ENCODE measurements at places on chromosomes 4 and X. TPM values are rescaled to one million over a fixed set of nuclear protein-coding genes. Genes with fewer than 3 reads are reported as not detected.
A peak's percentile ranks its signal among the peaks of the same experiment; 100 is the strongest.

SEPTIN11 gene
- polyA plus RNA-seq, result 0.95 TPM

CFAP299 gene
- polyA plus RNA-seq, result not detected

CT47B1 gene
- not detected for polyA plus RNA-seq

MORC4 gene
- polyA plus RNA-seq, result 0.06 TPM

AKAP17A gene
- polyA plus RNA-seq, result 13.6 TPM

AWAT2 gene
- not detected for polyA plus RNA-seq

ZCCHC12 gene
- polyA plus RNA-seq, result not detected

F8 gene
- polyA plus RNA-seq, result 4.5 TPM

DNA sequence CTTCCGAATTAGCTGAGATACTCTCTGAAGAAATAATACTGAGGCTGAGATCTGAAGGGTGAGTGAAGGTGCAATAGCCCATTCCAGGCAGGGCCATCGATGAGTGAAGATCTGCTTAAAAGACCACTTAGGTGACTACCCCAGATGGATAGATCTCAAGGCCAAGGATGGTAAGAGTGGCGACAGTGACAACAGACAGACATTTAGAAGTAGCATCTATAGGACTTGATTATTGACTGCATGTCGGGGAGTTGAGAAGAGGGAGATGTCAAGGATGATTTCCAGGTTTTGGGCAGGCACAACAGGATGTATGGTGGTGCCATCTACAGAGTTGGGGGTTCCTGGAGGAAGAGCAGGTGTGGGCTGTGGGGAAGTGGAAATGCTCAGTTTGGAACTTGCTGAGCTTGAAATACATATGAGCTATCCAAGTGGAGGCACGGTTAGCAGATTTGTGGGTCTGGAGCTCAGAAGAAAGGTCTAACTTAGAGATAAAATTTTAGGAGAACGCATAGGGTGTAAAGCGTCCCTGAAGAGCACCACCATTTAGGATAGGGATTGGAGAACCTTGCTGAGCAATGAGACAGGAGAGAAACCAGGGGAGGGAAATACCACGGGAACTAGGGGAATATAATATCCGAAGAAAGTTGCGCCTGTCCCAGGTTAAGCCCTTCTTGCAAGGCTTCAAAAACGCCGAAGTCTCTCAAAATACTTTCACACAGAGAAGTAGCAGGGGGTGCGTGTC, 688 bp downstream of the UFSP2 start:
- peak overlapping the region; percentile 65 for H3K27ac ChIP-seq
- H3K36me3 ChIP-seq, result no peaks in the 10 kb centered on the region
- peaks cover 15% of the 10 kb centered on the region for H3K4me1 ChIP-seq
- peak overlapping the region; percentile 89 for H3K4me3 ChIP-seq
- H3K27me3 ChIP-seq, result no peaks in the 10 kb centered on the region

DNA sequence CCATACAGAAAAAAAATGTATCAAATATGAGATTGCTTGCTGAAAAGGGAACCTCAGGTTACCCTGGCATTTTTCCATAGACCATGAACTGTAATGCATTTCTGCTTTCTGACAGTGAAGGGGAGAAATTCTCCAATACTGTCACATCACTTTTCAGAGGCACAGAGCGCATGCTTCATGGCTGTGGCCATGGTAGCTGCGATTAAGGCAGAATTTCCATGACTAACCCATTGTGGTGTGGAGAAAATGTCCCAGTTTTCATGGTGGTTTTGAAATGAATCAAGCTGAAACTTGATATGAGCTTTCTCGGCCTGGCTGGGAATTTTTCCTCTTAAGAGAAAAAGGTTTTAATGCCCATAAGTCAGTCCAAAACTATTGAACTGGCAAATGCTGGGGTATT, 39.5 kb upstream of the MAP3K15 start:
- no peak overlapping the region for H3K27ac ChIP-seq
- DNase-seq, result no peak
- H3K4me1 ChIP-seq, result no peaks in the 10 kb centered on the region
- H3K27me3 ChIP-seq, result peaks cover 3% of the 10 kb centered on the region
- H3K4me3 ChIP-seq, result no peak overlapping the region

GRCh38 chr4:93897559-93897958, 69.0 kb downstream of the ATOH1 start:
- no peak overlapping the region for H3K4me3 ChIP-seq
- H3K36me3 ChIP-seq, result no peaks in the 10 kb centered on the region
- no peak for DNase-seq
- H3K27ac ChIP-seq, result no peak overlapping the region

- DNase-seq, result no peak
- no peak overlapping the region for H3K27ac ChIP-seq
- H3K4me3 ChIP-seq, result no peak overlapping the region
- peaks cover 13% of the 10 kb centered on the region for H3K4me1 ChIP-seq
- H3K27me3 ChIP-seq, result no peaks in the 10 kb centered on the region
- no peaks in the 10 kb centered on the region for H3K36me3 ChIP-seq
These were observed 251.6 kb downstream of the CBR4 start for GRCh38 chr4:168758351-168758876.

GRCh38 chr4:92189146-92189545, 114.6 kb upstream of the GRID2 start:
- no peak for DNase-seq
- H3K27me3 ChIP-seq, result no peaks in the 10 kb centered on the region
- H3K4me1 ChIP-seq, result no peaks in the 10 kb centered on the region
- no peaks in the 10 kb centered on the region for H3K36me3 ChIP-seq
- H3K27ac ChIP-seq, result no peak overlapping the region

GRCh38 chr4:167787231-167787630, 305.1 kb upstream of the ANXA10 start:
- no peak for DNase-seq
- H3K27me3 ChIP-seq, result no peaks in the 10 kb centered on the region
- no peak overlapping the region for H3K4me3 ChIP-seq
- no peaks in the 10 kb centered on the region for H3K4me1 ChIP-seq
- H3K36me3 ChIP-seq, result no peaks in the 10 kb centered on the region

DNA sequence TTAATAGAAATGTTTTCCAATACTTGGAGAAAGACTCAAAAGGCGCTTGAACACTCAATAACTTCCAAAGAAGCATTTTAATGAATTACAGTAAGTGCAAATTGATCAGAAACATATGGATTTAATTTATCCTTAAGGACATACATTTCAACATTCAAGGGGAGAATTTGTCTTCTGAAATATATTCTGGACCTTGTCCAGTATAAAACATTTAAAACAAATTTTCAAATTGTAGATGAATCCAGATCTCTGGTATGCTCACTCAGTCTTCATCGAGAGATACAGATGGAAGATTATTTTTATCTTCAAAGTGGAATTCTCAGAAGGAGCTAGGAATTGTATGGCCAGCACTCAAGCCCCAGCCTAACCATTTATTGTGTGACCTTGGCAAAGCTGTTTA, 310.4 kb downstream of the ZNF674 start:
- no peak overlapping the region for H3K4me3 ChIP-seq
- H3K27ac ChIP-seq, result no peak overlapping the region
- no peak for DNase-seq
- no peaks in the 10 kb centered on the region for H3K4me1 ChIP-seq
- no peaks in the 10 kb centered on the region for H3K27me3 ChIP-seq

DNA sequence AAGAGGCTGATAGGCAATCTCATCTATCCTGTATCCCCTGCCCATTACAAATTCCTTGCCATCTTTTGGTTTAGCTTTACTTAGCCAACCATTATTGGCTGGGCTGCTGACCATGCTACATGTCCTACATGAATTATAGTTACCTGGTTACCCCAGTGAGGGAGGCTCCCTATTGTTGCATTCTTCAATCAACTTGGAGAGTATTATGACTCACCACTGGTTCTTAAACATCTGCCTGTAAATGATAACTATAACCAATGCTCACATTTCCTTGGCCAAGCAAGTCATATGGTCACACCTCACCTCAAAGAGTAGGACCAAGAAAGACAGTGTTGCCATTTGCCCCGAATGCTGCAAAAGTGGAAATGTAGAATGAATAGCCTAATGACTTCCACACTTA, 297.6 kb downstream of the IL15 start:
- H3K27me3 ChIP-seq, result no peaks in the 10 kb centered on the region
- H3K4me1 ChIP-seq, result no peaks in the 10 kb centered on the region
- no peak for DNase-seq
- H3K27ac ChIP-seq, result no peak overlapping the region

- no peaks in the 10 kb centered on the region for H3K36me3 ChIP-seq
- peaks cover 24% of the 10 kb centered on the region for H3K27me3 ChIP-seq
- no peak overlapping the region for H3K4me3 ChIP-seq
- DNase-seq, result no peak
- H3K4me1 ChIP-seq, result peaks cover 5% of the 10 kb centered on the region
- no peak overlapping the region for H3K27ac ChIP-seq
These were observed 17.0 kb downstream of the MRFAP1 start for GRCh38 chr4:6657242-6658208.

- peak overlapping the region; percentile 81 for H3K27ac ChIP-seq
- H3K36me3 ChIP-seq, result no peaks in the 10 kb centered on the region
- H3K27me3 ChIP-seq, result no peaks in the 10 kb centered on the region
These were observed 162.1 kb downstream of the CBR4 start for GRCh38 chr4:168847771-168848502.

- H3K27me3 ChIP-seq, result no peaks in the 10 kb centered on the region
- peak overlapping the region; percentile 79 for H3K27ac ChIP-seq
These were observed 24.2 kb upstream of the SLC2A9 start for GRCh38 chr4:10045481-10045880.

GRCh38 chr4:165177725-165178666, 29.4 kb upstream of the KLHL2 start:
- H3K36me3 ChIP-seq, result no peaks in the 10 kb centered on the region
- no peak overlapping the region for H3K27ac ChIP-seq
- H3K27me3 ChIP-seq, result no peaks in the 10 kb centered on the region
- no peaks in the 10 kb centered on the region for H3K4me1 ChIP-seq
- no peak for DNase-seq
- no peak overlapping the region for H3K4me3 ChIP-seq

GRCh38 chrX:152600853-152601633, 36.7 kb upstream of the GABRQ start:
- no peaks in the 10 kb centered on the region for H3K27me3 ChIP-seq
- H3K4me3 ChIP-seq, result no peak overlapping the region
- H3K27ac ChIP-seq, result no peak overlapping the region

DNA sequence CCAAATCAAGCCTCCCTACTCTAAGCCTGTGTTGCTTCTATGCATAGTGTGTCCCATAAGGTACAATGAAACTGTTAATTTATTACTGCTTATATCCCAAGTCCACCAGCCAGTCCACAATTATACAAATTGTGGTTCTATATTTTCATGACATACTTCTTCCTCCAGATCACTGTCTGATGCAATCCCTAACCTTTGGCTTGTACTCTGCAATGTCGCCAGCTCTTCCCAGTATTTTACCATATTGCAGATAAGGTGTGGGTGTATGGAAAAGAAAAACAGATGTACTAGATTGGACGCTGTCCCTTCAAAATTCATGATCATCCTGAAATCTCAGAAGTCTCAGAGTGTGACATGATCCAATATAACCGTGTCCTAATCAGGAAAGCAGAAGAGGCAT, 286.2 kb downstream of the GASK1B start:
- H3K27ac ChIP-seq, result no peak overlapping the region
- H3K36me3 ChIP-seq, result no peaks in the 10 kb centered on the region
- DNase-seq, result no peak
- no peaks in the 10 kb centered on the region for H3K27me3 ChIP-seq
- no peak overlapping the region for H3K4me3 ChIP-seq

DNA sequence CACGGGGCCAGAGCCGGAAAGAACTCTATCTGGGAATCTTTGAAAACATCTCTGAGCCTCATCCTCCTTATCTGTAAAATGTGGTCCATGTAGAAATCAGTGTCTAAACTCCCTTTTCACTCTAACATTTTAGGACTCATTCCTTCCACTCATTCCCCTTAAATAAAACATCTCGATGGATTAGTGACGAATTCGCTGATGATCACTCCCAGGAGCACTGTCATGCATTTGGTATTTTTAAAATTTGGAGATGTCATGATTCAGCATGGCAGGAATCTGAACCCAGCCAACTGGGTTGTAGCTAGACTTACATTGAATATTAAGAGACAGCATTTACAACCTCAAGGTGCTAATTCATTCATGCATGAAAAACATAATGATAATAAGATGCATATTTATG, 88.1 kb downstream of the SPANXN3 start:
- H3K27me3 ChIP-seq, result no peaks in the 10 kb centered on the region
- H3K4me1 ChIP-seq, result no peaks in the 10 kb centered on the region
- H3K4me3 ChIP-seq, result no peak overlapping the region
- H3K36me3 ChIP-seq, result no peaks in the 10 kb centered on the region
- no peak overlapping the region for H3K27ac ChIP-seq

DNA sequence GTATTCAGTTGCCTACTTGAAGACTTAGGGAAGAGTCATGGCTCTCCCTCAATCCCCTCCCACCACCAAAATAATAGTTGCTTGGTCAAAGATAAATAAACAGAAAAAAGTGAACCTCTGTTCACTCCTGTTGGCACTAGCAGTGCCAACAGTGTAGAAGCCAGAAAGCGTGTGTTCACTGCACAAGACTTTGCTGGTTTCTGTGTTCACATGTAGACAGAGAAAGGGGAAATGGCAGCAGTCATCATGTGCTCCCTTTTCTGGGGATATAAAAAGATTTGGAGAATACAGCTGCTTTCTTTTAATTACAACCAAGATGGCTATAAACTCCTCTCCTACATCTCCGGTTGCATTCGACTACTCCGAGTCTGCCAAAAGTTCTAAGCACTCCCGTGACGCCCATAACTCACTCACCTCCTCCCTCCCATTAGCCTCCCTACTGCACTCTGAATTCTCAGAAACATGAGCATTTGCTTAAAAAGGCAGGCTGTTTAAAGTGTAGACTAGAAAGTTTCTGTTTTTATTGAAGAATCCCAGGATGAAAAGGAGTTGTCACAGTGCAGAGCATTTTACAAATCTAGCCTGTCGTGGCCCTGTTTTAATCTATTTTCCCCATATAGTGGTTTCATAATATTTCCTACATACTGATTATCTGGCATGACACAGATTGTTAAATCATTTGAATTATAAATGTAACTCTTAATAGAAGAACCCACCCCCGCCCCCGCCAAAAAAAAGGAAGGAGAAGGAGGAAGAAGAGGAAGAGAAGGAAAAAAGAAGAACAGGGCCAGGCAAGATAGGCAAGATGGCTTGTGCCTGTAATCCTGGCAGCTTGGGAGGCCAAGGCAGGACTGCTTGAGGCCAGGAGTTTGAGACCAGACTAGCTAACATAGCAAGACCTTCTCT, 16.7 kb downstream of the LGI2 start:
- no peak overlapping the region for H3K4me3 ChIP-seq
- peaks cover 20% of the 10 kb centered on the region for H3K4me1 ChIP-seq
- H3K27ac ChIP-seq, result peak overlapping the region; percentile 51
- H3K36me3 ChIP-seq, result no peaks in the 10 kb centered on the region
- no peaks in the 10 kb centered on the region for H3K27me3 ChIP-seq
- no peak for DNase-seq

- H3K36me3 ChIP-seq, result no peaks in the 10 kb centered on the region
- H3K27ac ChIP-seq, result no peak overlapping the region
- no peak overlapping the region for H3K4me3 ChIP-seq
- DNase-seq, result no peak
- H3K4me1 ChIP-seq, result peaks cover 53% of the 10 kb centered on the region
These were observed 3.0 kb upstream of the PCGF3 start for GRCh38 chr4:702618-703048.
